Hypothalamus (tissue), 51 donors: ENCODE measurements at places on chromosomes 12 and 14.

DNA sequence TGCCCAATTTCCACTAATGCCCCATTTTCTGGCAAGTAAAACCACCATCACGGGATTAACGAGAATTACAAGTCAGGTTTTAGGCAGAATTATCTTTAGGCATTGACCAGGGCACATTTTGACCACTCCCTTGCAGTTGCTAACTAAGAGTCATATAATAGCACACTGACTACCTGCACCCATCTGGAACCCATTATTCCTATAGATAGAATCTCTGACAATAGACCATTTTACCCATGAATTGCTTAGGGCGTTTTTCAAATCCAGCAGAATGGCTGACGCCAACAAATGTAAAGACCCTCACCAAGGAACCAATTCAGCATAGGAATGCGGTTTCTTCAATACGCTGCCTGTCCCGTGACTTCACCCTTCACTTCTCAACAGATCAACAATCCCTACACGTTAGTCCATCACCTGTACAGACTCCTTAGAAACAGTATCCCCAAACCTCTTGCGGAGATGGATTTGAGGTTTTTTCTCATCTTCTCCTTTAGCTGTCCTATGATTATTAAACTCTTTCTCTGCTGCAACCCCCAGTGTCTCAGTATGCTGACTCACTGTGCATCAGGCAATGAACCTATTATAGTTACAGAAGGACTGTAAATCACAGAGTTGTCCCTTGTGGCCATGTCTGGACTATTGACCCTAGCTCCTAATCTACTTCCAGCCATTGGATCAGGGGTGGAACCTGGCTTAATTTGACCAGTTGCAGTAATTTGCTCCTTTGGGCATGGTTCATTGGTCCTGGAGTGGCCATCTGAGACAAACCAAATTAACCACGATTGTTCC lies 177.3 kb upstream of the PLXNC1 start:
- DNase-seq: no peak

- no peak for DNase-seq
Observed at GRCh38 chr12:53577941-53578352, 48.2 kb downstream of the ATF7 start.

DNA sequence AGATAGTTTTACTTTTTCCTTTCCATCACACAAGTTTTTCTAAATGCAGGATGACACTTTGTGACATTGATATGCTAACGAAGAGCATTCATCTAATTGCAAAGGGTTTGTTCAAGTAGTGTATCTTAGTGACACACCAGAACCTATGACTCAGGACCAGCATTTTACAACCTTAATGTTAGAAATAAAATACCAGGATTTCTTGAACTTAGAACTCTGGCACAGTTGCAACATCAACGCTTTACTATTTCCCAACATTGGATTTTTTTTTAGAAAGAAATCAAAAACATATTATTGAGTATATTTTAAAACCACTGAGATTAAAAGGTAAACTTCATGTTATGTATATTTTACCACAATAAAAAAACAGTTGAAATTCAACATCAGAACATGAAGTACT lies 17.9 kb upstream of the PLEKHG6 start:
- DNase-seq: no peak

DNA sequence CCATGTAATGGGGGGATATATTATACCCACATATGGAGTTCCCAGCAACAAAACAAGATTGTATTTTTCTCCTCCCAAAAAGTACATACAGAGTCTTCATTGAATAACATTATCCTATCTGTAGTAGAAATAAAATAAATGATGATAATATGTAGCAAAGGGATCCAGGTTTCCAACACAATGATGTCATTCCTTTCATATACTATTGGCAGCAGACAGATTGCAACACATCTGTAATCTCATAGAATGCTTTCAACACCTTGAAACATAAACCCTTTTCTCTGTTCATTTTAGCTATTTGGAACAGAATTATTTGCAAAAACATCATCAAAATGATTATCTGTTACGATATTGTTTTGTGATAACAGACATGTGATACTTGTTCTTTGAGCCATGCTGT lies 317.6 kb downstream of the DPF3 start:
- DNase-seq: no peak

DNA sequence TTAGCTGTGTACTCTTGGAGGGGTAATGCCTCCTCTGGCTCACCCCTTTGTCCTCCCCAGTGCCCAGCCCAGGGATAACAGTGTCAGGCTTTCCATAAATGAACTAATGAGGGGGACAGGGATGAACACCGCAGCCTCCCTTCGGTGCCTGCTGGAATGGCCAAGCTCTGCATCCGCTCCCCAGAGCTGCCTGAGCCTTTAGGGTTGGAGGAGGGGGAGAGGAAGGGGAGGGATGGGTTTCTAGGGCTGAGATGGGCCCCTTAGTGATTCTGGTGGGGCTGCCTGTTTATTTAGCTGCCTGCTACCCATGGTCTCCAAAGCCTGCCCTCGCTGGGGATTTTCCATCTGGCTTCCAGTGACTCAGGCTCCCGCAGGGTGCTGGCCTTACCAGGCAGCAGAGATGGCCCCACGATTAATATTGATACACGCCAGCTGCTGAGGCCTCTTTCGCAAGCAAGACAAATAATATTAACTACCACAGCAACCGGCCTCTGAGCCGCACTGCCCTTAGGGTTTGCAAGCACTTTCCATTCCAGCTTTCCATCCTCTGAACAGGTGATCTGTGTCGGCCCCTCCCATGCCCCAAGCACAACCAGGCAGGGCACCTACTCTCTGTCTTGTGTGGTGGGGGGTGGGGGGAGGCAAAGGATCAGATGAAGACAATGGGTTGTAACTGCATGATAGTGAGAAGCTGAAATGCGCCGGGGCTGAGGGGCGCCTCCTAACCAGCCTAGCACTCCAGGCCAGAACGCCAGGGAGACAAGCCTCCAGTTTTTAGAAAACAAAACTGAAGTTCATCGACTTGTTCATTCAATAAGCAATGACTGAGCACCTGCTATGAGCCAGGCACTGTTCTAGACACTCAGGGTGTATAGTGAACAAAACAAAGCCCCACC lies 56.7 kb downstream of the C14orf132 start:
- DNase-seq: no peak
